ENCODE measurements at places on chromosomes 5 and 9.
A peak's percentile ranks its signal among the peaks of the same experiment; 100 is the strongest.

DNA sequence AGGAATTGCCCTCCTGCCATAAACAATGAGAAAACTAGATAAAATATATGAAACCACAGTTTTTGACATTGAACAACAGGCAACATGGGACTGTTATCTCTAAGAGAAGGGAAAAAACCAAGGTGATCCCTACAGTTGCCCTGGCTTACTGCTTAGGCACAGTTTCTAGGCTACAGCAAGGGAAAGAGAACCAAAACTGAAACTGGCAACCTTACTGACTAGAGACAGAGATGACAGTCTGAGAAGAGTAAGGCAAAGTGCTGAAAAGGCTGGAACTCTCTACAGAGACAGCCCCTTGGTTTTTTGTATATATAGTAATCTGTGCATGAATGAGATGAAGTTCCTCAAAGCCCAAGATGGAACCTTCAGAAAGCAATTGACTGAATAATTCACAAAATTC lies 36.2 kb upstream of the REEP2 start:
- H3K36me3 ChIP-seq = peaks cover 38% of the 10 kb centered on the region
- no peaks in the 10 kb centered on the region for H3K4me1 ChIP-seq
- no peak overlapping the region for H3K4me3 ChIP-seq
- no peaks in the 10 kb centered on the region for H3K27me3 ChIP-seq
- no peak for DNase-seq

- no peaks in the 10 kb centered on the region for H3K36me3 ChIP-seq
- H3K27me3 ChIP-seq = no peaks in the 10 kb centered on the region
- peak overlapping the region; percentile 62 for H3K27ac ChIP-seq
Observed at GRCh38 chr5:137254119-137255090, 244.7 kb downstream of the SPOCK1 start.

DNA sequence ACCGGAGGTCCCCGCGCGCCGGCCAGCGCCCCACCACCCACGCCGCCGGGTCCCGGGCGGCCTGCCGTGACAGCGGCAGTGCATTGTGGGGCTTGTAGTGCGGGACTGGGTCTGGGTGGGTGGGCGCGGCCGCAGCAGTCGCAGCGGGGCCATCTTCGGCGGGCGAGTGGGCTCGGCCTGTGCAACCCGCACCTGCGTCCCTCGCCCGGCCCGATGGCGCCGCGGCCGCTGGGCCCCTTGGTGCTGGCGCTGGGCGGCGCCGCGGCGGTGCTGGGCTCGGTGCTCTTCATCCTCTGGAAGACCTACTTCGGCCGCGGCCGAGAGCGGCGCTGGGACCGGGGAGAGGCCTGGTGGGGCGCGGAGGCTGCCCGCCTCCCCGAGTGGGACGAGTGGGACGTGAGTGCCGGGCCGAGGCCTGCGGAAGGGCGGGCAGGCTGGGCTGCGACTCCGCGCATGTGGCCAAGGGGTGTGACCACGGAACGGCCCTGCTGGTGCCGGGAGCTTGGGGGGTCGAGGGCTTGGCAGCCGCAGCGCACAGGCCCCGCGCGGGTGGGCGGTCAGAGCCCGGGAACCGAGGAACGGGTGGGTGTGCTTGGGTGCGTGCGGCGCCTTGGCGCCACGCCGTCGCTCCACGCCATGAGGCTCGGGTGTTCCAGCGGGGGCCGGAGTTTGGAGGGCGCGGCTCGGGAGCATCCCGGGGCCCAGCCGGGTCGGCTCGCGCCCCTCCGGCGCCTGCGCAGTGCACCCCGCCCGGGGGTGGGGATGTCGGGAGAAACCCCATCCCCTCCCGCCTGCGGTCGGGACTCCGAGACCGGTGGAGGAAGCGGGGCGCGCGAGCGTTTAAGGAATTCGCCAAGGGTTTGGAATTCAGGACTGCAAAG lies at the start of gene ARL10:
Gene ARL10 (plus strand): TSS at position 137 of the 881 bp plus-strand sequence. CDS start 77 bp downstream, at position 214.
- H3K27me3 ChIP-seq = no peaks in the 10 kb centered on the region
- peak within 1 kb of the TSS; percentile 87 for H3K4me3 ChIP-seq
- peak within 1 kb of the TSS; percentile 80 for H3K27ac ChIP-seq
- peak; percentile 96 for DNase-seq

DNA sequence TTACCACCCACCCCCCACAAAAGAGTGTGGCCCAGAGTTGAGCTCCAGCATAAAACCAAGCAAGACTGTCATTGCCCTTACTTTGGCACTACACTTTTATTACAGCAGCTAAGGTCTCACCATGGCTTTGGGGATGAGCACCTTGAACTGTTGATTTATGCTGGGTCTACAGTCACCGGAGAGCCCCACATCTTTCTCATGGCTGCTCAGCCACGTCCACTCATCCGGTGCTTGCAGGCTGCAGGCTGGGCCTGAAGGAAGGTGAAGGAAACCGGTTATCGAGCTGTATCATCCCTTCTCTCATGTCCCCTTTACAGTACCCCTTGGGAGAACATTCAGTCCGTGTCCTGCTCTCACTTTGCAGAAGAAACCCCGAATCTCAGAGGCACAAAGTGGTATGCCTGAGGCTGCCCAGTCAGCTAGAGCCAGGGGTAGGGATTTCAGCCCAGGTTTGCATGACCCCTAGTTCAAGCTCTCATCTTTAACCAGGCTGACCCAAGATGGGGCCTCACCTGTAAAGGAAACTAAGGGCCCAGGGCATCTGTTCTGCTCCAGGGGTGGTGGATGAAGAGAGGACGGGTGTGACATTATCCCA lies 11.6 kb downstream of the TMOD1 start:
- H3K36me3 ChIP-seq = no peaks in the 10 kb centered on the region
- H3K4me3 ChIP-seq = no peak overlapping the region
- H3K27ac ChIP-seq = peak overlapping the region; percentile 7
- no peaks in the 10 kb centered on the region for H3K27me3 ChIP-seq

Data from SK-N-SH (cell line).